ENCODE measurements at places on chromosomes 12 and 14.
A peak's percentile ranks its signal among the peaks of the same experiment; 100 is the strongest.

GRCh38 chr12:44716711-44717110 is 159.4 kb downstream of the NELL2 start:
- DNase-seq = no peak

- no peak for DNase-seq
Observed at GRCh38 chr14:101812071-101812470, 50.6 kb downstream of the PPP2R5C start.

DNA sequence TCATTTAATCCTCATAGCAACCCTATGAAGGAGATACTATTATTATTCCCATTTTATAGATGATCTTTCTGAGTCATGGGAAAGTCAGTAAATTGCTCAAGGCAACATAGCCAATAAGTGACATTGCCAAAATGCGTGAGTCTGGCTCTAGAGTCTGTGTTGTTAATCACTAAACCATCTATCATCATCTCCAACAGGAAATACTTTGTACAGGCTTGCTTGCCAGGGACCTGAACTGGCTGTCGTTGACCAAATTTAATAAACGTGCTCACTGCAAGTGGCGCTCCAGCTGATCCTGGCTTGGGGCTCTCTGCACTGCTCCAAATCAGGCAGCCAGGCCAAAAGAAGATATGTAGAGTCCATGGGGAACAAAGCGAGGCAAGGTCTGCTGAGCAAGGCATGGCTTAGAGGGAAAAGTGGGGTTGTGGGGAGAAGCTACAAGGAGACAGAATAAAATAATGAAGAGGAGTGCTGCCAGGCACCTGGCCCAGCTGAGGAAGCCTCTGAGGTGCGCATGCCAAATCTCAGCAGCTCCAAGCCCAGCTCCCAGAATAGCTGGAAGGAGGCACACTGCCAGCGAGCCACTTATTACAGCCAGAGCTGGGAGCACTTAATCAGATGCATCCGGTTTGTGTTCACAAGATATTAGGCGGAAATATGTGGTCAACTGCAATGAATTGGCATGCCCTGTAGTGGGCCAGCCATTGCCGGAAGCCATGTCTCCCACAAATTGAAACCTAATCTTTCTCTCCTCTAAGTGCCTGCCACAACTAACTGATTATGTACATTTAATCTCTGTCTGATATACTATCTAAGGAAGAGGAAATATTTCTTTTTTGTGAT is 43.3 kb upstream of the PTPRO start:
- no peak for DNase-seq

DNA sequence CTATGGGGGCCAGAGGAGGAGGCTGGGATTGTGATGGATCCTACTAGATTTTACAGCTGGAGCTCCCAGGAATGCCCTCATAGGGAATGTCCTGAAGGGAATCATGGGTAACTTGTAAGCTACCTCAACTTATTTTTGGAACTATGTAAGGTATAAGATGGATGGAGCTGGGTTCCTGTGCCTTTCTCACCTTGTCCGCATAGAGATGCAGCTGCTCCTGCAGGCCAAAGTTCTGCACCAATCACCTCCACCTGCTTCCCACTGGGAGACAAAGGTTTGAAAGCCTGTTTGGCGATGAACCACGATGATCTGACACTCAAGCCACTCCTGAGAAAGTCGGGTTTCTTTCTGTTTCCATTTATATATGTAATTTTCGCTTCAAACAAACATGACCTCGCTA is 648 bp upstream of the AKAP5 start:
- no peak for DNase-seq

GRCh38 chr12:132570635-132571034 is 39.7 kb downstream of the LRCOL1 start:
- no peak for DNase-seq

DNA sequence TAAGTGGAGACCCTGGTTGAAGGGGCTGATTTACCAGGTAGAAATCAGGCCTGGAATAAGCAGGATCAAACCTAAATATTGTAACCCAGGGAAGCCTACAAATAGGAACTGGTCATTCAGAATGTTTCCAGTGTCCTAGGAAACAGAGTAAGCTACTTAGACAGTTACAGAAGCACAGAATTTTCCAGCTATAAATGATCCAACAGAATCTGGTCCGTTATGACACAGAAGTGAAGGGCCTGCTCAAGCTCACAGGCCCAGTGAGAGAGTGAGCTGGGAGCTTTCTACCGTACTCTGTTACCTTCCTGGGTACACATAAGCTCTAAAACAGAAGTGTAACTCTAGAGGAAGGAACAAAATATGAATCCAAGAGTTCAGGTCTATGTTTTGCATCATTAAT is 119.1 kb downstream of the TTC7B start:
- no peak for DNase-seq

DNA sequence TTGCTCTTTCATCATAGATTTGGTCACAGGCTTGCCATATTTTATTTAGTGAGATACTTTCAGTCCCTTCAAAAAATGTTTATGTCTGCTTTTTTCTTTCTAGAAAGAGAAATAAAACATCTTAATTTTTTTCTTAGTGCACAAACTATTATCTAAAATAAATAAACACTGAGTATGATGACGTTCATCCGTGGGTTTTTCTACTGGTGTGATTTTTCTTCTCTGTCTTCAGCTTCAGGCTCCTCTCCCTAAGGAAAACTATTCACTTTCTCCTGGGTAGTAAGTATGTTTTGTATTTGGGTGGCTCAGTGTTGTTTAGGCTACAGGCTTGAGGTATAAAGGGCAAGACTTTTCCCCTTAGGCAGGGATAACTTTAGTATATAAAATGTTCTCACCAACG is 154.7 kb downstream of the DACT1 start:
- no peak for DNase-seq

DNA sequence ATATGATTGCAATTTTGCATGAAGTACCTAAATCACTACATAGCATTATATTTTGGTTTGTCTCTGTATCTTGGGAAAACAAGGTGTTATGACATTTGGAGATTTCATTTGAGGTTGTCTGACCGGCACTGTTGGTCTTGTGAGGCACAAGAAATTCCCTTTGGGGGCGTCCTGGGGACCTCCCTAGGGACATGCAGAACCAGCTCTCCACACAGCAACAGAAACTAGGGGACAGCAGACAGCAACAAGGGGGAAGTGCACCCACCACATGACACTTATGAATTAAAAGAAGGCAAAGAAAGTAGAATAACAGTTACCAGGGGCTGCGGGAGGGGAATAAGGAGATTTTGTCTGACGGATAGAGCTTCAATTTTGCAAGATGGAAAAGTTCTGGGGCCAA is 14.4 kb downstream of the DDX54 start:
- no peak for DNase-seq

DNA sequence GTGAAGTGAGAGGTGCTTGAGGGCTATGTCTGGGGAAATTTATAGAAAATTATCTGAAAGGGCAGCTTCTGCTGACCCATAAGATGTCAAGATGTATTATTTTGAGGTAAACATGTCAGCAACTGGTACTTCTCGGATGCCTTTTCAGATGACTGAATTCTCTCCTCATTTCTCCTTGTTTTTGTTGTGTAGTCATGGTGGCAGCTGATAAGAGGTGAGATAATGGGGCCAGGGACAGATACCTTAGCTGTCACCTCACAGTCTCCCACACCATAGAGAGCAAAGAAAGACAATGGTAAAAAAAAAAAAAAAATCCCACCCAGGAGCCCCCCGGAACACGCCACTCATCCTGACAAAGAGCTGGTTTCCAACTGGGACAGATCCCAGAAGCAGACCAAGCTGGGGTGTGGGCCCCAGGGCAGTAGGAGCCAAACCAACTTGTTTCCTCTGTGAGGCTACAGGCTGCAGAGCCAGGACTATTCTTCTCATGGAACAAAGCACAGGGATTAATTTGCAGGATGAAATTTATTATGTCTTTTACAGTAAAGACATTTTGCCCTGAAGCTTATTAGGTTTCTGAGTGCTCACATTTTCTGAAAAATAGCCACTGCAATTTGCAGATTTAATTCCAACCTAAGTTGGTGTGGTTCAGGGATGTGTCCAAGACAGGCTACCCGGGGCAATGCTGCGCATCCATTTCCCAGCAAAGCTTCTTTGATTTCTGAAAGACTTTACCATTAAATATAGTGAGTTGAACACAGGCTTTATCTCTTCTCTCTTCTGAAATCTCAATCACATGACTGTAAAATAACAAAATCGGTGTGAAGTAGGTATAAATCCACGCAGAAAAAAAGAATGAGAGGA is 52.2 kb downstream of the NDUFA12 start:
- no peak for DNase-seq

DNA sequence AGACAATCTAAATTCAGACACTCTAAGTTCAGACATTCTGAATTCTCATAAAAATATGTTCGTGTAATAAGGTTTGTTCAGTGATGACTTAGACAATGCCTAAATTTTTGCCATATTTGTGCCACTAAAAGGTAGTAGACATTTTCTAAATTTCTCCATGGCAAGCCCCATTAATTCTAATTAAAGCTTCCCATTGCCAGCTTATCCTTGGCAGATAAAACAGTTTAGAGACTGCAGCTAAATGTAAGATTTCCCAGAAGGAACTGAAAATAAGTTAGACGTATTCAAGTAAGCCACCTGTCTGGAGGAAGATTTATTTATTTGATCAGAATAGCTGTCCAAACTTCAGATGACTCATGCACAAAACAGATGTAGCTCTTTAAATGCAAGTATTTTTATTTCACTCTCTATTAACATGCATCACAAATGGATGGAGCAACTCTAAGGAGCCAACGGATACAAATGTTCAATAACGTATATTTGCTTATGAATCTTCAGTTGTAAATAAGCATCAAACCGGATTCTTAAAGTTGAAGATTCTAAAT is 130.4 kb downstream of the SLC2A13 start:
- DNase-seq = no peak

DNA sequence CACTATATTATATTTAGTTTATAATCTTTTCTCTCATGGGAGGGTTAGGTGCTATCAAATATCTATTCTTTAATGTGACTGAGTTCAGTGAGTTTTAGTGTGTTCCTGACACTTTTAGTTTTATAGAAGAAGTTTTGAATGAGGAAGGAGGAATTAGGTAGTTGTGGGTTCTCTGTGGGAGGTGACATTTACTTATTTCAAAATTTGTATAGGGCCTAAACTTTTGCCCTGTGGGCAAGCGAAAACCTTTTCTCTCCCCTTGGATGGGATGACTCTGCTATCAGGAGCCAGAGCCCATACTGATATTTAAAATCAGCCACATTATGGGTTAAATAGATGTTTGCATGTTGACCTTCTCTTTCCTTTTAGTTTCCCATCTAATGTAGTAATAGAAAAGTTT is 43.6 kb downstream of the SPATS2 start:
- DNase-seq = no peak

- no peak for DNase-seq
Observed at GRCh38 chr12:24725616-24726015, 223.3 kb downstream of the BCAT1 start.

DNA sequence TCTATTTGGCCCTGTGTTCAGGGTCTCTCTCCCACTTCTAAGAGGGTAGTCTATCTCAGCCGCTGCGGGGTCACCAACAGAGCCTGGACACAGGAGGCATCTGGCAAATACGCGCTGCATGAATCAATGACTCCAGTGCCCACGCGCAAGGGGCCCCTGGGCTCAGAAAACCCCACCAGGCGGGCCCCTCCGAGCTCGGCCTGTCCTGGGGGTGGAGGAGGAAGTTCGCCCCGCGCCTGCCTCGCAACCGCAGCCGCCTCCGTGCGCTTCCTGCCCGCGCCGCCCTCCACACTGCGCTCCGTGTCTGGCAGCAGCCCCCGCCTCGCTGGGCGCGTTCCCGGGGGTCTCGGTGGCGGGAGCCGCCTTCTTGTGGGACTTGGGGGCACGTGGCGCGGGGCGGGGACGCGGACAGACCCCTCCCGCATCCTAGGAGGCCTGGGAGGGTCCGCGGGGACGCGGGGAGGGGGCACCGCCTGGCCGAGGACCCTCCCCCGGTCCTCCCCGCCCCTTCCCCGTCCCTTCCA is 811 bp upstream of the FBRSL1 start:
- no peak for DNase-seq

DNA sequence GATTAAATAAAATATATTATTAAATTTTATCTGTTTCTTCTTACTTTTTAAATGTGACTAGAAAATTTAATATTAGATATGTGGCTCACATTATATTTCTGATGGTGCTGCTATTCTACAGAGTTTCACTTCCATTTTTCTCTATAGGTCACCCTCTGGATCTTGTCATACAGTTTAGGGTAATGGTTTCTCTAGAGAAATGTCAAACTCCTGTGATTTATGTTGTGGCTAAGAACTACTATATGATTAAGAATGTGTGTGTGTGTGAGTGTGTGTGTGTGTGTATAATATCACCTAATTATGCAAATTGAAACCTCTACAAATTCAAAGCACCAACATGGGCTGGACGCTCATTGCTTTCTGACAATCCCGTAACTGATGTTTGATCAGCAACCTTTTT is 325.9 kb downstream of the ADAMTS20 start:
- no peak for DNase-seq

GRCh38 chr12:53067074-53067992 is 11.9 kb downstream of the SPRYD3 start:
- DNase-seq = no peak

DNA sequence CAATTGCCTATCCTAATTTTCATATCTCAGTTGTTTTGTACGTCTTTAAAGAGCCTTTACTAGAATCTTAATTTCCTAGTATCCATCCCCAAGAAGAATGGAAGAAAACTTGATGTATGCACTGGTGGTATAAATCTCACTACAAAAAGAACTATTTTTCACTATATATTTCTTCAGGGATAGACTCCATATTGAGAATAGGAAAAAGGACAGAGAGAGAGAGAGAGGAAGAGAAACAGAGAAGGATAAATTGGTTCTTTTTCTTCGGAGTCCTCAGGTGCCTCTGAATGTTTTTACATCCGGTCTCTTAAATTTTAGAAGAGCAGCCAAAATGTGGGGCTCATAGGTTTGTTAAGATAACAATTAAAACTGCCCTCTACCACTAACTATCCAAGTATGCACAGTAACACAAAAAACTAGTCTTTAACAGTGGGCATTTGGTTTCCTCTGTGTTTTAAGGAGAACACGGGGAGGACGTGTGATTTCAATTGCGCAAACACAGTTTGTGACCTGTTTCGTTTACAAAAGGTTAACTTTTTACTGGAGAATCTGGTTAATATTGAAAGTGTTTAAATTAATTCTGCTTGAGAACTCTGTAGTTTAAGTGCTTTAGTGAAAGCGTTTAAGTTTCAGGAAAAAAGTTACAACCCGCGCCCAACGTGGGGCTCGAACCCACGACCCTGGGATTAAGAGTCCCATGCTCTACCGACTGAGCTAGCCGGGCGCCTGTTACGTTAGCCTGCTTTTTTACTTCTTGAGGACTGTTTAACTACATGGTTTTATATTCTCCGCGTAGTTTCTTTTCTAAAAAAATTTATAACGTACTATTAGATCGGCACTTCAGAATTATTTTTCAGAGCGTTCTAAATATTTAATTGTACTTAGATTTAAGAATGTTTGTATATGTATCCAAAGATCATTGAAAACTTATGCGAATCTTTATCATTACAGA is 5.1 kb upstream of the PSMA3 start:
- peak; percentile 38 for DNase-seq

- DNase-seq = no peak
Observed at GRCh38 chr12:40105265-40105514, 691 bp downstream of the SLC2A13 start.

GRCh38 chr12:117365049-117365616 is 3.7 kb upstream of the NOS1 start:
- no peak for DNase-seq

GRCh38 chr12:25254271-25254880 is 3.6 kb upstream of the KRAS start:
- no peak for DNase-seq

Data from NCI-H1436 treated with DMSO at 0.1 percent for 48 hours (cell line).